Caco-2 (cell line): ENCODE measurements at places on chromosomes 3 and 15. TPM values are rescaled to one million over a fixed set of nuclear protein-coding genes. Genes with fewer than 3 reads are reported as not detected.

The HIGD2B gene
- not detected in 2 replicates for total RNA-seq

The NRG4 gene
- total RNA-seq, result 0.95 and 2.5 TPM in 2 replicates

DNA sequence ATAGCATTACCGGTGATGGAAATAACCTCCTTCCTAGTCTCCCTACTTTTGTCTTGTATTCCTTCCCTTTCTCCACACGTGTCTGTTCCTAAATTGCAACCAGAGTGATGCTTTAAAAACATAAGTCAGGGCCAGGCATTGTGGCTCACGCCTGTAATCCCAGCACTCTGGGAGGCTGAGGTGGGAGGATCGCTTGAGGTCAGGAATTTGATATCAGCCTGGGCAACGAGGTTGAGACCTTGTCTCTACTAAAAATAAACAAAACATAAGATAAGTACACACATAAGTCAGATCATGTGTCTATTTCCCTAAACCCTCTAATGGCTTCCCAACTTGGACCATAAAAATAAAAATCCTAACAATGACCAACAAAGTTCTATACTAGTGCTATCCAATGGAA is 18.4 kb downstream of the ARMC8 start:
- H3K27me3 ChIP-seq, result no peaks in the 10 kb centered on the region
- no peak overlapping the region for H3K27ac ChIP-seq
- no peaks in the 10 kb centered on the region for H3K4me1 ChIP-seq
- no peaks in the 10 kb centered on the region for H3K36me3 ChIP-seq
- no peak overlapping the region for H3K4me3 ChIP-seq
- DNase-seq, result no peak

- H3K36me3 ChIP-seq, result peaks cover 6% of the 10 kb centered on the region
- peak; percentile 95 for DNase-seq
- H3K27me3 ChIP-seq, result no peaks in the 10 kb centered on the region
Observed at GRCh38 chr15:101277038-101277822, at the start of gene SELENOS. SELENOS (minus strand) TSS chr15:101277485; CDS start chr15:101277417, 68 bp downstream.

GRCh38 chr3:120928991-120929390 is 21.0 kb downstream of the STXBP5L start:
- no peaks in the 10 kb centered on the region for H3K36me3 ChIP-seq
- H3K27me3 ChIP-seq, result no peaks in the 10 kb centered on the region
- no peaks in the 10 kb centered on the region for H3K4me1 ChIP-seq
- DNase-seq, result no peak
- no peak overlapping the region for H3K4me3 ChIP-seq
